ENCODE measurements at places on chromosomes 5 and 9.

DNA sequence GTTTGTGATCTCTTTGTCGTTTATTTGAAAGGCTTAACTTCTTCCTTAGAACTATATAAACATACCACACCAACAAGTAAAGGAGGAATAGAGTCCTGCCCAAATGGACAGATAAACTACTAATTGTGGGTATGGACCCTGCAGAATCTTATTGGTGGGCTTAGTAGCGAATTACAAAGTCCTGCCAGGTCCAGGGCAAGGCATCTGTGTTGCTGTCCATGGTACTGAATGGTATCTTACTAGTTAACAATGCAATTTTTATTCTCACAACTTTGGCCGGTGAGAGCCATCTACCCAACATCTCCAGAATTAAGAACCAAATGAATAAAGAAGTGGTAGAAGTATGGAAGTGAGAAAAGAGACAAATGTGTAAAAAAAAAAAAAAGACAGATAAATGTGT, 1782.4 kb upstream of the WWC1 start:
- DNase-seq: no peak

DNA sequence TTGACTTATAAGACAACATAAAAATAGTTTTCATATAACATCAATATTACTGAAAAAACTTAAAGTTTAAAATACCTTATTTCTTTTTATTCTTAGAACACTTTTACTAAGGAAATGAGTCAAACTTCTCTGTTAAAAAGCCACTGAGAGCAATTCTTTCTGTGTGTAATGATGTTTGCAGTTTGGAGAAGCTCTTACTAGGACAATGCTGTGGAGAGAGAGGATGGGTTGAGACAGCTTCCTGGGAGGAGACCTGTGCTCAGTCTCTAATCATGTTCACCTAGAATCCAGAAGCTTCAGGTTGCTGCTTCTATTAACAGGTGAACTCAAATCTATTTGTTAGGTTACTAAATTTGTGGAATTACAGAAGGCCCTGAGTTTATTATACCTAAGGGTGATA, 198.5 kb downstream of the DNAH5 start:
- no peak for DNase-seq

DNA sequence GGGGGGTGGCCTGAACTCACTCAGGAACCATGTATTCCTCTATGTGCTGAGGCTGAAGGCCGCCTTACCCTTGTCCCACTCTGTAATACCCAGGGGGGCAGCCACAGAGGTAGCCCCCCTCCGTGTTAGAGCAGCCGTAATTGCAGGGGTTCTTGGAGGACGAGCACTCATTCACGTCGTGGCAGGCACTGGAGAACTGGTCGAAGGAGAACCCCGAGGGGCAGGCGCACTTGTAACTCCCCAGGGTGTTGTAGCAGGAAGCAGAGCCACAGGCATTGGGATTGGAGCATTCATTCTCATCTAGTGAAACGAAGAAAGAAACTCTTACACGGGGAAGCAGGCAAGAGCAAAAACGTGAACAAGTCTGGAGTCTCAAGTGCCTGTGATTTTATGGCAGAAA, 179.8 kb downstream of the SLC12A2 start:
- DNase-seq: no peak

DNA sequence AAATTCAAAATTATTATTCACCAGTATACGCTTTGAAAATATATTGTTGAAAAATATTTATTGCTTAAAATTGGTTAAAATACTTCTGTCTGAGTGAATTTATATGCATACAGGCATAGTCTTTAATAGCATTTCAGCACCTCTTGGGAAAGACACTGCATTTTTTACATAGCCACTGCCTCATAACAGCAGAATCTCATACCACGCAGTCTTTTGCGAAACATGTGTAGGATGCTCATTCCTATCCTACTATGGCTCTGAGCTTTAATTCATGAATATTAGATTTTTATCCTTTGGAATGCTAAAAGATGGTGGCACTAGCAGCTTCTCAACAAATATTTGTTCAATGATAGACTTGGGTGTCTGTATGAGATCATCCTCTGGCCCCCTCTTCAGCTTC, 94.0 kb upstream of the SH3GL2 start:
- no peak for DNase-seq

- no peak for DNase-seq
These were observed 269.8 kb downstream of the GADD45G start for GRCh38 chr9:89874351-89875321.

Measured in Calu3 (cell line).